Ecto neural progenitor cell (in vitro differentiated cells): ENCODE measurements at places on chromosomes 3 and 15.

DNA sequence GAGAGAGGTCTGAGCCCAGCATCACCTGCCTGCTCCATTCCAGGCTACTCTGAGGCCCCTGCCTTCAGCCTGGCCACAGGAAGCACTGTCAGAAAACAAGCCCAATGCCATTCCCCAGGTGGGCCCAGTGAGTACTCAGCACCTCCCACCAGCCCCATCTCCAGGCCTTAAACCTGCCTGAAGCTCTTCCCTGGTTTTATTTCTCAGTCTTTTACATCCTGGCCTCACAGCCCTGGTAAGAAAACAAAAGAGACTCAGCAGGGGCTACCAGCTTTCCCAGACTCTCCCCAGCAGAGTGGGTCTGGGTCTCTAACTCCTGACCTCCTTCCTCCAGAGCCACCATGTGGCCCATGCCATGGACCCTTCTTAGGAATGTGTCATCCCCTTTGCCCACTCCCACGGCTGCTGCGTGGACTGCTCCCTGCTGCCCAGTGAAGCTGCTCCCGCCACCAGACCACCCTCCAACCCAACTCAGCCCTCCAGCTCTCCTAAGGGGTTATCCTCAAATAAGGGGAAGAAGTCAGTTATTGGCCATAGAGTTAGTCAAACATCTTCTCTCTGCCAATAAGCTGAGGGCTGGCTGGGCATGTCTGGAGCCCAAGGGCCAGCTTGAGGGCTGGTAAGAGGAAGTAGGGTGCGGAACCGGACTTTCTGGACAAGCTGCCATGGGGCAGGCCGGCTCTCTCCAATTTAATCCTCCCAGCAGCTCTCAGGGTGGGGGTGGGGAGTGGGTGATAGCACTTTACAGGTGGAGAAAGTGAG is 116.7 kb upstream of the LINGO1 start:
- no peak for DNase-seq

- DNase-seq = no peak
Observed at GRCh38 chr3:111846717-111847116, 12.3 kb upstream of the PHLDB2 start.

DNA sequence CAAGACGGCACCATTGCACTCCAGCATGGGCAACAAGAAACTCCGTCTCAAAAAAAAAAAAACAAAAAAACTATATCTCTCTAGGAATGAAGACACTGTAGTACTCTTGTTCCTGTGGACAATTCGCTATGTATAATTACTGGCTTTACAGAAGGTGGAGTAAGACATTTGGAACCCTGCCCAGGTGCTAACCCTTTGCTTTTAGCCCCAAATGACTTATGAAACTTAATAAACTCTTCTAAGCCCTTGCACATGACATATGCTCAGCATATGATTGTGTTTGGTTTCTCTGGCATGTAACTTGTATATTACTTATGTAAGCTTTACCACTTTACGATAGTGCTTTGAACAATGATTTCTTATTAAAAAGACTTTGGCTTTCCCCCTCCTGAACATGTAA is 27.3 kb upstream of the PRTG start:
- DNase-seq = no peak

DNA sequence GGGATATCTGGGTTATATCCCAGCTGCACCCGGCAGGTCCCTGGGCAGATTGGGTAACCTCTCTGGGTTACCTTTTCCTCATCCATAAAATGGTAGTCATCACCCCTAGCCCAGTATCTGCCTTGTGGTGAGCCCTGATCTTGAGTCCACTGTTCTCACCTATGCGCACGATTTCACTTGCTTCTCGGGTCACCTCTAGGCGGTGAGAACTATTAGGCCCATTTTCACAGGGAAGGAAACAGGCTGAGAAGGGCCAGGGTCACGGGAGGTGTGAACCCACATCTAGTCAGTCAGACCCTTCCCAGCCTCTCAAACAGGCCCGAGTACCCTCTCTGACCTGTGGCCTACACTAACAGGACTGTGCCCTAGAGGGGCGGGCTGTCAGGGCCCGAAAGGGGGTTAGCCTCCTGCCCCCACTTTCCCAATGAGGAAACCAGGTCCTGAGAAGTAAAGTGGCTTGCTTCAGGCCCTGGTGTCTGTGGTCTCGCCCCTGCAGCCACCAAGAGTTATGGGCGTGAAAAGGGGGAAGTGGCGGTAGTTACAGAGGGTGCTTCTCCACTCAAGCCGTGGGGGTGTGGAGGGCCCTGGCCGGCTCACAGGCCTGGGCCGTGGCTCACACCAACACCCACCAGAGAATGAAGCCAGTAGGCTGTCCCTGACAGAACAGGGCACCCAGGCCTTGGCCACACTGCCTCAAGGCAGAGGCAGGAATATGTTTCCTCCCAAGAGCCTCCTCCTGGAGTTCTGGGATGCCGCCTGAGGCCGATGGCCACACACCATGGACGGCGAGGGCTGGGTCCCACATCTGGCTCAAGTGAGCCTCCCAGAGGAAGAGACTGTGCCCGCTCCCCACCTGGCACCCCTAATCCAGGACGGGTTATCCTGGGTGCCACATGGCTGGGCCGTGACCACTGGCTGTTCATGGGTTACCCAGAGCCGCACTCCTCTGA is 19.5 kb downstream of the PSTPIP1 start:
- DNase-seq = no peak

- no peak for DNase-seq
Observed at GRCh38 chr3:64242435-64242834, 17.2 kb upstream of the PRICKLE2 start.

- DNase-seq = no peak
Observed at GRCh38 chr3:41866298-41866697, 95.6 kb downstream of the ULK4 start.

- no peak for DNase-seq
Observed at GRCh38 chr3:158213461-158213860, 103.6 kb downstream of the RSRC1 start.

DNA sequence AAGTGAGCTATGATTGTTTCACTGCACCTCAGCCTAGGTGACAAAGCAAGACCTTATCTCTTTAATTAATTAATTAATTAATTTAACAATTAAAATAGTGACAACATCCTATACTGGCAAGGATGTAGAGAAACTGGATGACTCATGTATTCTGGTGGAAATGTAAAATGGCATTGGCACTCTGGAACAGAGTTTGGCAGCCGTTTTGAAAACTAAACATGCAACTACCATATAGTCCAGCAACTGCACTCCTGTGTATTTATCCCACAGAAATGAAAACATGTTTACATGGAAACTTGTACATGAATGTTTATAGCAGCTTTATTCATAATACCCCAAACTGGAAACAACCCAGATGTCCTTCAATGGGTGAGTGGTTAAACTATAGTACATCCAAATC is 56.6 kb downstream of the ANP32A start:
- no peak for DNase-seq

- no peak for DNase-seq
Observed at GRCh38 chr3:108130701-108131474, 40.1 kb upstream of the CD47 start.

GRCh38 chr3:58824285-58824684 is 157.7 kb upstream of the FAM3D start:
- DNase-seq = peak; percentile 66

DNA sequence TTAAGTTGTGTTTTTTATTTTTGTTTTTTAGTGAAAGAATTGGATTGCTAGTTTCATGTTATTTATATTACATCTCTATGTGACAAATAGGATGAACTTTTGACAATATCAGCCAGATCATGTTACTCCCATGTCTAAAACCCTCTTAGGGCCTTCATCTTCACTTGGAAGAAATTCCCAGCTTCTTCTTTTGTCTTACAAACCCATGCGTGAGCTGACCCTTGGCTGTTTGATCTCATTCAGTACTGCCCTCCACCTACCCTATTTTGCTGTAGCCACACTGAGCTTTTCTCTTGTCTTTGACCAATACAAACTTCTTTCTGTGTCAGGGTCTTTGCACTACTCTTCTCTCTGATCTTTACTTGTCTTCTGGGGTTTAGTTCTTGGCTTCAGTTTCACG is 37.0 kb downstream of the RBM6 start:
- DNase-seq = no peak

DNA sequence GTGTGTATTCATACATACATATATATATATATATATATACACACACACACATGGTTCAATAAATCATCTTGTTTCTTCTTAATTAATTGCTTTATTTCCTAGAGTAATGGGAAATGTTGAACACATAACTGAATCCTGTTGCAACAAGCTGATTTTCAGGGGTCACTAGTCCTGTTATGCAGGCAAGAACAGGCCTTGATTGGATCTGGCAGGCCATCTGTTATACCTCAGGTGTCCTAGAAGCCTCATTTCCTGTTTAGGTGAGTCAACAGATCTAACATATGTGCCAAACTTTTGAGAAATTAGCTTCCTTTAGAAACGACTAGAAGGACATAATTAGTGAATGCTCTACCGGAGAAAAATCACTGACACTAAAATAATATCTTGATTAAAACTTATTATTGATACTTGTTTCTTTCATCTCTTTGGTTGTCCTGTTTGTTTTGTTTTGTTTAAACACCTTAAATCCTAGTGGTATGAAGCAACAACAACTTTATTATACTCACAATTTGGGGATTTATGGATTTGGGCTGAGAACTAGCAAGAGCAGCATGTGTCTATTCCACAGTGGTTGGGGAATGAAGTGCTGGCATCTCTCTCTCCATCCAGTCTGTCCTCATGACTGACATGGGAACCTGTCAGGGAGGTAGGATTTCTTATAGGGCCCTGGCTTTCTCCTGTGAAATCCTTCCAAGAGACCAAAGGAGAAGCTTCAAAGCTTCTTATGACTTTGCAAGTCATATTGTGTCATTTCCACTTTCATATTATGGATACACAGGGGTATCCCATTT is 552.6 kb downstream of the NSUN3 start:
- DNase-seq = no peak

DNA sequence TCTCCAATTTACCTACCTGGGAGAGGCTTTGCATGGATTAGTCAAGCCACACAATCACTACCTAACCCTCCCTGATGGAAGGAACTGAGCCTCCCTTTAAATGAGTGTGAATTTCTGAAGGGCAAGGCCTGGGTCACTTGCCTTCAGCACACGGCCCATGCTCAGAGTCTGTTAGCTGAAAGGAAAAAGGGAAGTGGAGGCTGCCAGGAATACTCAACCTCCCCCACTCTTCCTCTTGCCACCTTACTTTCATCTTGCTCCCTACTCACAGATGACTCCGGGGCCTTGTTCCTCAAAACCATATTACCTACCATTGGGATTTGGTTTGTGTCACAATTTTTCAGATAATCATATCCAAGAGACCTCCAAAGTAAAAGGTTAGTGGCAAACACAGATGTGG is 220.0 kb downstream of the ABHD5 start:
- no peak for DNase-seq

- DNase-seq = peak; percentile 46
Observed at GRCh38 chr3:132624790-132625189, 27.7 kb downstream of the ACKR4 start.

DNA sequence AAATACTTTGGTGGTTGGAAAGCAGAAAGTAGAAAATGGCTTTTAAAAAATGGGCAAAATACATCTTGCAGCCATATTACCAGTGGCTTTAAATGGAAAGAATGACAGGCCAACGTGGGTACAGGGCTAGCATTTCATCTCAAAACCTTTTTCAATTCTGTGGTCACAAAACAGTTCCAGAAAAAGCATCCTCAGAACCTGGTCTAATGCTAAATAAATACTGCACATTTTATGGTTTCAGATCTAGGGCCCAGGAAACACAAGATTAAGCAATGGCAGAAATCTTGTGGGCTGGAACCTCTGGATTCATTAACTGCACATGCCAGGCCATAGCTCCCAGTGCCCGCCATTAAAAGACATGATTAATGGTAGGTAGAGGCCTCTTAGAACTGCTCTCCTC is 470.2 kb upstream of the RASGRP1 start:
- DNase-seq = no peak

- DNase-seq = no peak
Observed at GRCh38 chr3:155270063-155270462, 23.4 kb downstream of the STRIT1 start.

GRCh38 chr3:172276103-172276502 is 172.2 kb downstream of the GHSR start:
- DNase-seq = no peak

DNA sequence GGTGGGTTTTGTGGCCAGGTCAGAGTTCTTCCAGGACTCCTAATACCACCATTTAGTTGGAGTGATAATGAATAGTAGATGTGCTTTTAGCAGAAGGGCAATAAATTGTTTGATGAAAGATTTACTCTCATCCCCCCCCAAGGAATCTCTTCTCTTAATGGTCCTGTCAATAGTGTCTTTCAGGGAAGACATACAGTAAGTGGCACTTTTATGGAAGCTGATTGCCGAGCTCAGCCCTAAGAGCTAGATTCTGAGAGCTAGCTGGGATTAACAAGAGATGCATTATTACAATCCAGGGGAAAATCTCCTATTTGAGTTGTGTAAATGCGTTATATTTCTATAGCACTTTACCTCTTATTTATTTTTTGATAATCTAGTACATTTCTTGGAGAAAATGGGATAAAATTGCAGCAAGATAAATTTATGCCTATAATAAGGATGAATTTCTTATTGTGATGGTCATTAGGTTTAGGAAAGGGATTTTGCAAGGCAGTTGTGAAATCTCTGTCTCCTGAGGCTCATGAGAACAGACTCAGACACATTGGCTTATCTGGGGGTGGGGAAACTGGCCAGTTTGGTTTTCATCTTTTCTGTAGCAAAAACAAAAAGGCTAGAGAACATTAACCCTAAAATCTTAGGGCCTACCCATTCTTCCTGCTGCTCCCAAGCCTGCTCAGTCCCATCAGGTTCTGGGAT is 41.6 kb upstream of the CLSTN2 start:
- DNase-seq = no peak

DNA sequence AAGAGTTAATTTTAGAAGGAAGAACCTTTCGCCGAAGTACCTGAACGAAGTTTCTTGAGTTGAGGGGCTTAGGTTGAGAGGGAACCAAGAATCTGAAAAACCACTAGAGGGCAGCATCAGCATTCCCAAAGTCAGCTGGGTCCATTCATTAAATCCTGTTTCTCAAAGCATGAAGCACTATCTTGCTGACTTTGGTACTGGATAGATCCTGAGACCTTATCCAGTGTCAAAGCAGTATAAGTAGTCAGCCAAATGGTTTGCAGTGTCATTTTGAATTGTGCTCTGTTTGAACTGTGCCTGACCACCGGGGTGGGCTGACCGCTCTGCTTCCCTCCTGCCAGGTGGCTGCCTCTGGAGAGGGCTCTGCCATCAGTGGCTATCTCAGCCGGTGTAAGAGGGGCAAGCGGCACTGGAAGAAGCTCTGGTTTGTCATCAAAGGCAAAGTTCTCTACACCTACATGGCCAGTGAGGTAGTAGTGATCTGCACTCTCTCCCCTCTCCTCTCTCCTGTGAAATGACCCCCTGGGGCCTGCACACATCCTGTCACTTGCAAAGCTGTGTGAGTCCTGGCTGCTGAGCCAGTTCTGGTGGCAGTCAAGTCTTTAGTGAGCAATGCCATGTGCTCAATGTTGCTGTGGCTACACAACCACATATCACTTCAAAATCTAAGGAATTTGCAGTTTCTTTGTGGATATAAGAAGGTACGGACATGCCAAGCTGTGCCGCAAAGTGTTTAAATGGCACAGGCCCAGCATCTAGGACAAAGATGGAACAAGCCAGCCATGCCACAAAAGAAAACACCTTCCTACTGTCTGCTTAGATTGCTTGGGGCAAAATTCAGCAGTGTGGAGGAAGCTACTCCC is 21.4 kb upstream of the NR2C2 start:
- DNase-seq = no peak

GRCh38 chr15:70578196-70578595 is 185.2 kb downstream of the UACA start:
- DNase-seq = no peak
